ENCODE measurements at places on chromosomes 11 and 22.

DNA sequence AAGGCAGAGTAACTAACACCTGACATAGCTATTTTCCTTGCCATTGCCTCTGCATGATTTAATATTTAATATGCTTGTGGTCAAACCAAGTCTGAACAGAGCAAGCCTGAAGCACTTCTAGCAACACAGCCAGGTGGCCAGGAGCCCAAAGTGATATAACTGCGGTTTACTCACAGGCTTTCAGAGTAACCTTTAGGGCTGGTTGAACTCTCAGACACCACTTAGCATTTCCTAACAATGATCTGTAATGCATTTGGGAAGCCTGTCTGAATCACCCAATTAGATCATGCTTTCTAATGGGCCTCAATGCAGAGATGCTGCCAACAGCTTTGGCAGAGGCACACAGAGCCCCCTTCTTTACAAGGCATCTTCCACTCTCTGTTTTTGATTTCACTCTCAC lies 96.1 kb downstream of the FDX1 start:
- no peak for DNase-seq

DNA sequence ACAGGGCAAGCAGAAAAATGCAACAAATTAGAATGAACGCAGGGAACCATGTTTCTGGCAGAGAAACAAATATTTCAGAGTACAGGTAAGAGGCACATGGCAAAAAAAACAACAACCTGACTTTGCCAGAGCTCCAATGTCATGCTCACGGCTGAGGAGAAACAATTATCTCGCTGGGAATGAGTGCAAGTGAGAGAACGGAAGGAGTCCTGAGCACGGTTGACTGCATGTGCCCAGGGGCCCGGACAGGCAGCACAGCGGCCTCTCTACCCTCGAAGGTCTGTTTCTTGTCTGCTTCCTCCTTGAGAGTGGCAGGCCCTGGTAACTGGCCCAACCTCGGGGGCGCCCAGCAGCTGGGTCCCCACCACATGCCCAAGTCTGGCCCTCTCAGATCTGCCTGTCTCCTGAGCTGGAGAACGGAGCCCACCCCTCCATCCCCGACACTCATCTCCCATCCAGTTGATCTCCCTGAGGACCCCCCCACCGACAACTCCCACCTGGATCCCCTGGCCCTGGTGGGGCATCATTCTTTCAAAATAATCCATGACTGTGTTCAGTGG lies 24.6 kb upstream of the RTN4R start:
- DNase-seq, result no peak

DNA sequence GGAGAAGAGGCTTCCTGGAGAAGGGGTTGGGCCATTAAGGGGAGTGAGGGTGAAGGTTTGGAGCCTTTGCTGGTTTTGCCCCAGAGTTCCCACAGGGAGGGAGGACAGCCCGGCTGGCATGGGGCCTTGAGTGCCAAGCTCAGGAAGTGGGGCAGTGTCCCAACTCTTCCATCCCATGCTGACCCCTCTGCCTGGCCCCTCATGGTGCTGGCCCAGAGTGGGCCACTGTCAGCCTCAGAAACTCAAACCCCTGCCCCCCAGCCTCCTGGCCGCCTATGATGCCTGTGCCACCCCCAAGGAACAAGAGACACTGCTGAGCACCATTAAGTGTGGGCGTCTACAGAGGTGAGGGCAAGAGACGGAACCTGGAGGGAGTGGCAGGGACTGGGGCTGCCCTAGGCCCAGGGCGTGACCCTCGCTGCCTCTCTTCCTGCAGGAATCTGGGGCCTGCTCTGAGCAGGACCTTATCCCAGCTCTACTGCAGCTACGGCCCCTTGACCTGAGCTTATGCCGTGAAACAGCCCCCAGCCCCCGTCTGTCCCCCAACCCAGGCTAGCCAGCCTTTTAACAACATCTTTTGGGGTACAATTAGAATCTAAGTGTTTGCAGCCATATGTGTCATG lies 5.4 kb downstream of the MUS81 start:
- no peak for DNase-seq

- no peak for DNase-seq
These were observed 358.4 kb downstream of the BUD13 start for GRCh38 chr11:116414357-116414880.

DNA sequence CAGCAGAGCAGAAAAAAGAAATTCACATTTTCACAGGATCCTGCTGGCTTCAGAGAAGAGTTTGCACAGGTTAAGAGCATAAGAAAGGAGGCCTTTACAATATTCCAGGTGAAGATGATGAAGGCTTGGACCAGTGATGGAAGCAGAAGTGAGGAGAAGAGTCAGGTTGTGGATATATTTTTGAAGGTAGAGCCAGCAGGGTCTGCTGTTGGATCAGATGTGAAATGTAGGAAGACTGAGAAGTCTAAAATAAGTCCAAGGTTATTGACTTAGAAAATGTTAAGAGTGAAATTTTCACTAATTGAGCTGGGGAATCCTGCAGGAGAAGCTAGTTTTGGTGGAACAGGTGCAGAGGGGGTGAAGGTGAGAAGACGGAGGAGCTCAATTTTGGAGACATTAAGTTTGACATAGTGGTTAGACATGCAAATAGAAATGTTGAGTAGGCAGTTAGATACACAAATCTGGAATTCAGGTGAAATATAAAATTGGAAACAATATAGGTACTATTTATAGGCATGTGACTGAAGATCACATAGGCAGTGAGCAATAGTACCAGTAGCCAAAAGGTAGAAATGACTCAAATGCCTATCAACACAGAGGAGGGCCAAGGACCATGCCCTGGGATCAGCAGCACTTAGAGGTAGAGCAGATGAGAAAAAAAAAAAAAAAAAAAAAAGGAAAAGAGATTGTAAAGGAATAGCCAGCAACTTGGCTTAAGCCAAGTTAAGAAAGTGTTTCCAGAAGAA lies 252.0 kb downstream of the AASDHPPT start:
- DNase-seq, result no peak

DNA sequence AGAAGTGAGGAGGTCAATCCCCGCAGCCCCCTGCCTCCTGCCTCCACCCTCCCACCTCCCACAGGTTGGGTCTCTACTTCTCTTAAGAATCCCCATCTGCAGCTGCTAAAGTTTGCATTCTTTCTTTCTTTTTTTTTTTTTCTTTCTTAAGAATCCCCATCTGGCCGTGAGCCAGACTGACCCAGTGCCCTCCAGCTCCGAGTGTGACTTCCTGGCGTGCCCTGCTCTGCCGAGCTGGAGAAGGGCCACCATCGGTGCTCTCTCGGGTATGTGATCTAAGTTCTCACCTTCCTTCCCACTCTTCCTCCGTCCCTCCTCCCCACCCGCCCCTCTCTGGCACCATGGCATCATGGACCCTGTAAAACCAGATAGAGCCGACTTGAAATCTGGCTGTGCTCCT lies 66.7 kb upstream of the LMO1 start:
- DNase-seq, result no peak

DNA sequence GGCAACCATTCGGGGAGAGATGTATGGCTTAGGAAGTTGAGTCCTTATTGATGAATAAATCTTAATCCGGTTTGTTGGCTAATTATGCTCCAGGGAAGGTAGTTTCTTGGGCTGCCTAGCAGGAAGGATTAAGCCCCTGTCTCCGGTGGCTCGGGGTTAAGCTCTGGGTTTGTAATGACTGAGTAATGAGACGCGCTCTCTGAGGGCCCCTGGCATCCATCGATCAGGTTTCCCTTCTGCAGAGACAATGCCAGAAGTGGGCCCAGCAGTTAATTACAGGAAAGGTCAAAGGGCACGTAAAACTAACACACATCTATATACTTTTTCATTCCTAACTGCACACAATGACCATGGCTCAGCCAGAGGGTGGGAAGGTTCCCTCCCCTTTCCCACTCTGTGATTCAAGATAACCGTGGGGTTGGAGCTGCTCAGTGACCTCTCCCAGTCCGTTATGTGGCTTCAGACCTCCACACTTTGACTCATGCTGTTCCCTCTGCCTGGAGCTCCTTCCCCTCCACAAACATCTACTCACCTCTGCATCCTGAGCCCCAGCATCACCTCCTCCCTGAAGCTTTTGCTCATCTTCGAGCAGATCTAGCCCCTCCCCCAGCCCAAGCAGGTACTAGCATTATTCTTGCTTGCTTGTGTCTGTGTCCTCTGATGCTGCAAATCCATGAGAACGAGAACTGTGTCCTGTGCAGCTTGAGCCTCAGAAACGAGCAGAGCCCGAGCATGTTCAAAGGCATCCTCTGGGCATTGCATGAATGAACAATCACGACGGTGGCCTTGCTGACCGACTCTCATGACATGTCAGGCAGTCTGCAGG lies 16.6 kb downstream of the SCUBE1 start:
- DNase-seq, result no peak

- no peak for DNase-seq
These were observed at the start of gene AMOTL1 for GRCh38 chr11:94767701-94768601. AMOTL1 (plus strand) TSS chr11:94768356; CDS start chr11:94768512, 156 bp downstream.

GRCh38 chr22:43440556-43440955 lies 28.7 kb downstream of the MPPED1 start:
- DNase-seq, result no peak

- DNase-seq, result no peak
These were observed 529.6 kb upstream of the CCDC90B start for GRCh38 chr11:83815736-83816135.

- no peak for DNase-seq
These were observed 1083.6 kb downstream of the DLG2 start for GRCh38 chr11:84543367-84544159.

- DNase-seq, result no peak
These were observed 26.5 kb downstream of the ABTB2 start for GRCh38 chr11:34331329-34331728.

DNA sequence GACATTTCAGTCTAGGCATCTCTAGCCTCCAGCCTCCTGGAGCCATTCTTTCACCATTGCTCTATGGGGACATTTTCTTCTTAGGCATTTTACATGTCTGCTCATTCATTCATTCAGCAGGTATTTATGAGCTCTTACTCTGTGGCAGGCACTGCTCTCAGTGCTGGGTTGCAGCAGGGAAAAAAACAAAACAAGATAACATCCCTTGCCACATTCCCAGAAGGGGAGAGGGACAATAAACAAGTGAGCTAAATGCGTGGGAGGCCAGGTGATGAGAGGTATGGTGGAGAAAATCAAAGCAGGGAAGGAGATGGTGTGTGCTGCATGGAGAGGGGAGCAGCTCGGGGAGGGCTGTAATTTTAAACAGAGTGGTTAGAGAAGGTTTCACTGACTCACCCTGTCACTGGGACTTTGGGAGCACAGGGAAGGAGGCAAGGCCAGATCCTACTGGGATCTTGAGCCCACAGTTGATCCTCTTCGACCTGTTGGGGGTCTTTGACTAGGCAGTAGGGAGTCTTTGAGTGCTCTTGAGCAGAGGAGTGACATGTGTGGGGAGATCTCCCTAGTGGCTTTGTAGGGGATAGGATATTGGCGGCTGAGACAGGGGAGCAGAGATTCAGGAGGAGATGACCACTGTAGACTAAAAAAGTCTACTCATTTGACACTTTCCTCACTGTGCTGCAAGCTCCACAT lies 17.0 kb downstream of the MICAL2 start:
- no peak for DNase-seq

GRCh38 chr11:20208622-20209111 lies 48.4 kb upstream of the DBX1 start:
- DNase-seq, result no peak

DNA sequence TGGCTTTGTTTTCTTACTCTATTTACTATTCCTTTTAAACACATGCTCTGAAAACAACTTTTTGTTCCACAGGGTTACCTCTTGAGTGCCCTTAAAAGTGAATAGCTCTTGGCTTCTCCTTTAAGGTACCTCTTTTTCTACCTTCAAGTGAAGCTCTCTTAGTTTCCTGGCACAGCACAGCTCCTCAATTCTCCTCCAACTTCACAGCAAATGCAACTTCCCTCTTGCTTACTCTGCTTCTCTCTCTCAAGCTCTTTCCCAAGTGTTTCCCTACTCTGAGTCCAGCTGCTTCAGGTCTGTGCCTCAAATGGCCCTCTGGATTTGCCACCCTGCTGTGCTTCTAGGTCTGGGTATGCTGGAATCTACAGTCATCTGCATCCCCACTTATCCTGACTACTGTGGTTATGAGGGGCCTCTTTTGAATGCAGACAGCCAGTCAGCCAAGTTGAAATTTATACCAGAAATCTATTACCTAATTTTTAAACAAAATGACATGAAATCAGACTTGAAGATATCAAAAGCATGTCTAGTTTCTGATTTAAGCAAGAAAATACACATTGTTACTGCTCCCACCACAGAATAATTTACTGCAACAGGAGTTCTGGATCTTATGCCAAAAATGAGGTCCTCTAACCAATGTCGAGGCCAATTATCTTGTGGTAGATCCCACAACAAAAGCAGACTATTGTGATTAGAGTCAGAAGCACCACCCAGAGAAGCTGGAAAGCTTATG lies 371.1 kb downstream of the SOX6 start:
- DNase-seq, result no peak

GRCh38 chr11:1499261-1499890 lies 12.8 kb upstream of the MOB2 start:
- no peak for DNase-seq

- DNase-seq, result no peak
These were observed 2.0 kb upstream of the FJX1 start for GRCh38 chr11:35615921-35616900.

DNA sequence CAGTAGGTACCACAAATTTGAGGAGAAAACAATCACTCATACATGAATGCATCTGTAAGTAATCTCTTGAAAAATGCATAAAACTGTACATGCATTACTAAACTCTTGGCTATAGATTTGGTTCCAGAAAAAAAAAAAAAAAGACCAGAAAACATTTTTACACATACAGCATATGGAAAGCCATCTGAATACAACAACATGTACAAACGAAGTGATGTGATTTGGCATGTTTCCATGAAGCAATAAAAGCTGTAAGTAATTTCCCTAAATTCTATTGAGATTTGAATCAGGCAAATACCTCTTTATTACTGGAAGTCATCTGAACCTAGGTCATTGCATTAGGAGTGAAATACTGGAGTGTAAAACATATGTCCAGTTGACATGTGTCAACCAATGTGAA lies 31.9 kb upstream of the ZC3H12C start:
- DNase-seq, result no peak

DNA sequence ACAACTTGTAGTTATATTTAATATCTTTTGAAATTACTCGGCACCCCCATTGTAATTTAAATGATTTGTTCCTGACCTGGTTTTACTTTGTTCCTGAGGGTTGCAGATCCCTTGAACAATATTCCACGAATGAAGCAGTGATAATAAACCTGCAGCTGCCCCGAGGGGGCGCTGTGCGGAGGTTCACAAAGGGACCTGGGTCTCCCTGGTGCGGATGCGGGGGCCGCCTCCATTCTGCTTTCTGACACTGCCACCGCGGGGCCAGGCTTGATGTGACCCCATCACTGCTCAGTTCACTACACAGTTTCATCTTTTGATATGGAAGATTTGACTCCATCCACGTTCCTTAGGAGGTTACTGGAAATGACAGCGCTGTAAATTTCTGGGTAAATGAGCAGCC lies 62.9 kb upstream of the PRODH start:
- no peak for DNase-seq

DNA sequence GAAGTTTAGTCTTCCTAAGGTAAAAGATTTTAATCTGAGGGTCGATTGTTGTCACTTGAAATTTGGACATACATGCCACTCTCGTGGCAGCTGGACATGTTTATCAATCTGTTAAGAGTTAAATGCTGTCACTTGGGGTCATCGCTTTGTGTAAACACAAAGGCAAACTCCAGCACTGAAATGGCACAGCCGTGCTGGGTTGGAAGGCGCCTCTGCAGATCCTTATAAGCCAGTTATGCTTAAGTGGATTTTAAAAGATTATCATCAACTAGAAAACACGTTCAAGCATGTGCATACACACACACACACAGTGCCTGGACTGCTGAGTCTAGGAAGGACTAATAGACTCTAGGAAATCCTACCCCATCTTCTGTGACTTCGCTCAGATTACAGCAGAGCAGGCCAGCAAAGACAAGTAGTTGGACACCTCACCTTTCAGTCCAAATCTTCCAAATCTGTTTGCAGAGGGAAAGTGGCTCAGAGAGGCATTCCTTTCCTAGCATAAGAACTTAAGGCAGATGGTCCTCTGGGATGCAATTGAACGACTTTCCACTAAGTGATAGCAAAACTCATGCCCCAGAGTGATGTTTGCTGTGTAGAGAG lies 83.7 kb downstream of the CACNG2 start:
- no peak for DNase-seq

Measured in activated naive CD8-positive, alpha-beta T cell treated with anti-CD3 and anti-CD28 coated beads, Interleukin-2, amount 50 U/mL, for 16 hours (primary cell).